ENCODE measurements at places on chromosomes 3 and 15.
A peak's percentile ranks its signal among the peaks of the same experiment; 100 is the strongest.

DNA sequence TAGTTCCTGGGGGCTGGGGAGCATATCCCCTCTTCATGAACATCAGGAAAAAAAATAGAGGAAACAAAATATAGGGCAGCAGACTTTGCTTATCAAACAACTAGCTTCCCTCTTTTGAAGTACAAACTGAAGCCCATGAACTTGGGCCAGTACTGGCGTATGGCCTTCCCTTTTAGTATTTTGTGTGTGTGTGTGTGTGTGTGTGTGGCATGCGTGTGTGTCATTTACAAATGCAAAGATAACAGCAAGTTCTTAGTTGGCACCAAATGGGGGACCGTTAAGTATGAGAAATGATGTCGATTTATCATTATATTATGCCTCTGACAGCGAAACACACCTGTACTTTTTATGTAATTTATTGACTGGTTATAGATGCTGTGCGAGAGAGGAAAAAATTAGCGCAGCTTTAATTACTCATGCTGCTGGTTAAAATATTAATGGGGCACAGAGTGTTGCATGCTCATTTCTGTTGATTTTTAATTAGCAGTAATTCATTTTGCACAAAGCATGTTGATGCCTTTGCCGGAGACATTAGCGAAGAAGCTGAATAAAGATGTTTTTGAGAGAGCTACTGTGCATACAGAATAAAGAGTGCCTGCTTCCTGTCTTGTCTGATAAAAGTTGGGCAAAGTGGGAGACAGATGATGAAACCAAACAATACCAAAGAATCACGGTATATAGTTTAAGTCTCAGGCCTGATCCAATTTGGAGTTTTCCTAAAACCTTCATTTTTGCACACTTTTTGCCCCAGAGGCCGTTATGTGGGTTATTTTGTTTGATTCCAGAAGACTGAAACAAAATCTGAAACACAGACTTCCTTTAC lies 297.1 kb downstream of the SATB1 start:
- DNase-seq: peak; percentile 5

GRCh38 chr3:180694321-180694720 lies 15.0 kb upstream of the CCDC39 start:
- DNase-seq: no peak

DNA sequence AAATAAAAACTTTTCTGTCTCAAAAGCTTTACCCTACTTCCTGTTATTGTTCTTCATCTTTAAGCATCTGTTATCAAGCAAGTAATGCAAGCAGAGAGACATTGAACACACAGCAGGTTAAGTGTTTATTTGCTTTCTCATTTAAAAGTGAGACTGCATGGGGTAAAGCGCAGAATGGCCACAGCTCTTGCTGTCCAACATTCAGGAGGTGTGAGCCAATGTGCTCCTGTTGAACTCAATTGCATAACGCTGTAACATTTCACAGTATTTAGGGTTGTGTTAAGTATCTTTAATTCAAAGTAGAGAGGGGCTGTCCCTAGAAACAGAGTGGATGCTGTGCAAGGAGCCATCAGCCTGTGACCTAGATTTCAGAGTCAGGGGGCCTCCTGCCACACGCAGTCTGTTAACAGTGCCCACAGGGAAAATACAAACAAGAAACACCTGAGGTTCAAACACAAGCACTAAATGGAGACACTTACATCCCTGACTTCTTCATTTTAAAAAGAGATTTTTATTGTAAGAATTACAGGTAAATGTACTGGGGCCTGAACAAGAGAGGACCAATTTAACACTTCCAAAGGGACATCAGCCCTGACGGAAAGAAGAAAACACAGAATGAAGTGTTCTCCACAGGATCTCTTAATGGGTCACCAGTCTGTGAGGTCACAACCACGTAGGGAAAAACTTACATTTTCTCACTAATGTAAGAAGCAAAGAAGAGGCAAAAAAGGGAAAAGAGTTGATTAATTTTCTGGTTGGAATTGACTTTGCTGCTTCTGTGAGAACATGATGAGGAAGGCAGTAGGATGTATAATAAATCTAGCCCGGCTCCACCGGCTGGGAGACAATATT lies 815.1 kb downstream of the VGLL3 start:
- DNase-seq: no peak

DNA sequence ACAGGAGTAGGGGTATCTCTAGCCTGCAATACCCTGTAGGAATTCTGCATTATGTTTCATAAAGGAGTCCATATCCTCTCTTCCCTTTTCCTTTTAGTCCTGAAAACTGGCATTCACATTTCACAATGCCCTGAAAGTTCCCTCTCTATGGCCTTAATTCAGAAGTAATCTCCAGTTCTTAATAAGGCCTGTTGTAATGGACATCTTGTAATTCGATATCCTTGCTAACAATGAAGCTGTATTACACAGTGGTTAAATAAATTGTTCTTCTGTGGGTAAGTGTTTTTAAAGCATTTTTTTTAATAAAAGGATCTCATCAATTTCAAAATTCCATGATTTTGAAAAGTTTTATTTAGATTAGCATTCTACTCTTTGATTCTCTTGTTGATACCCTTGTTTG lies 34.3 kb upstream of the NEO1 start:
- no peak for DNase-seq

GRCh38 chr3:195095035-195095703 lies 175.8 kb downstream of the XXYLT1 start:
- DNase-seq: peak; percentile 42

GRCh38 chr3:86029590-86029989 lies 961.4 kb downstream of the VGLL3 start:
- no peak for DNase-seq

DNA sequence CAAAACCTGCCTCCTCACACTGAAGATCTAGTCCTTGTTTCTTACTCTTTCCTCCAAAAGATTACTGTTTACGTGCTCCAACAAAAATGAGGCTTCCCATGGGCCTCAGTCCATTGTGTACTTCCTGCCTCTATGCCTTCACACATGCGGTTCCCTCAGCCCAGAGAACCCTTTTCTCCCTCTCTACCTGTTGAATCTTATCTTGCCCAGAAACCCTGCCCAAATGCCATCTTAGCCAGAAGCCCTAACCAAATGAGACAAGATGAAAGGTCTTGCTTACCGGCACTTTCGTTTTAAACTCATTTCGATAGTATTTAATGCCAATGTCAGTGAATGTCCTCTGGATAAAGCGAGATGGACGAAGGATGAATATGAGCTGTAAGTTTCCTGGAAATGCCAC lies 85.5 kb downstream of the B3GNT5 start:
- no peak for DNase-seq

All from CD14-positive monocyte (primary cell).